ENCODE measurements at places on chromosomes 4 and X.

GRCh38 chrX:120236687-120237479 is 13.7 kb upstream of the ZBTB33 start:
- DNase-seq = no peak

DNA sequence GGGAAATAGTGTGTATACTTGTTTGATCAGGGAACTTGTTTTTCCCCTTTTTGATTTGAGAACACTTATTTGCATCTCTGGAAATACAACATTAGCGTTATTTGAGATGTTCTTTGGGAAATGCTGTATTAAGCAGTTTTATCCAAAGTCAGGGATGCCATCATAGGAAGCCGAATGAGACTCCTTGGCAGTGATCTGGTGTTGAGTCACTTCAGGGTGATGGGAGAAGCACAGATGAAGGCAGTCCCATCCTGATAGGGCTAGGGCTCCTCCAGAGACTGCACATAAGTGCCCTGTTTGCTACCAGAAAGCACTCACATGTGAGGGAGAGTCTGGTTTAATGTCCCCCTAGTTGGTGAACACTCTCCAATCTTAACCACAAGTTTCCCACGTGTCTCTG is 62.3 kb downstream of the IL1RAPL1 start:
- no peak for DNase-seq

GRCh38 chr4:54992266-54992665 is 133.1 kb downstream of the KDR start:
- no peak for DNase-seq

GRCh38 chrX:120419463-120419862 is 49.6 kb downstream of the LAMP2 start:
- no peak for DNase-seq

- DNase-seq = no peak
These were observed 53.8 kb upstream of the HGFAC start for GRCh38 chr4:3387943-3388361.

GRCh38 chrX:46978341-46979291 is 66.4 kb downstream of the JADE3 start:
- DNase-seq = peak; percentile 43

DNA sequence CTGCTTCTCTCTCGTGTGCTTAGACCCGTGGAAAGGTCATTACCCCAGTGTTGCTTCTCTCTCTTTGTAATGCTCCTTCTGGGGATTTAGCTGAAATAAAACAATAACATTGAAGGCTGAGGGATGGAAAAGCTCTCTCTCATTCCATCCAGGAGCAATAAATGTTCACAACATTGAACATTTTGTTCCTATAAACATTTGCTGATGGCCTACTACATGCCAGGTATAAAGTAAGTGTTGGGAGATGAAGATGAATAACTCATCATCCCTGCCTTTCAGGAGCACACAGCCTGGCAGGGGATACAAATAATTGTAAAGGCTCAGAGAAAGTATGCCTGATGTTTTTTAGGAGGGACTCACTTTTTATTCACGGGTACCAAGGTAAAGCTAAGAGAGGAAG is 158.1 kb downstream of the KDR start:
- no peak for DNase-seq

DNA sequence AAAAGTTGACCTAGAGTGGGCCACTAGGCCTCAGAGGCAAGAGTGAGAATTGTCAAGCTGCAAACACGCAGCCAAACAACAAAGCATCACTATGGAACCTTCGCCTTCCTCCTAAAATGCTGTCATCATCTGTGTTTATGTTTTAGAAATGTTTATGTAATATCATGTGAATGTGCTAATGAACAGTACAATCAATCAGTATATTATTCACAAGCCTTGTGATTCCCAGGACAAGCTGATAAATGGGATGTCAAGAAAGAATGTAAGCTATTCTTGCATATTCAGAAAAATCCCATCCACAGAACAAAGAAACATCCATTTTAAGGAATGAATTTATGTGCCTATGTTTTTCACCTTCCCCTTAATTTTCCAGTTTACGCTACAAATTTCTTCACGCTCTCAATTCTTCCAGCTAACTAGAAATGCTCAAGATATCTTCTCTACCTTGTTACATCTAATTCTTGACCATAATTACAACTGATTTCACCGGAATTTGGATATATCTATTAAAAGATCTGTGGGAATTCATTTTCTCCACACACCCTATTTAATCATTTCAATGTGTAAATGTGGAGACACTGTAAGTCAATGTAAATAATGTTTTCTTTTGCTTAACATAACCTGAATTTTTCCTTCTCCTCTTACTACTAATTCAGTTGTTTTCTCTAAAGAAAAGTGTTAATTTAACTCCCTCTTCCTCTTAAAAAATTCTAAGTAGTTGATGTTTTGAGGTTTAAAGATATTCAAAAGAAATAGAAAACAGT is 65.5 kb downstream of the LEF1 start:
- no peak for DNase-seq

DNA sequence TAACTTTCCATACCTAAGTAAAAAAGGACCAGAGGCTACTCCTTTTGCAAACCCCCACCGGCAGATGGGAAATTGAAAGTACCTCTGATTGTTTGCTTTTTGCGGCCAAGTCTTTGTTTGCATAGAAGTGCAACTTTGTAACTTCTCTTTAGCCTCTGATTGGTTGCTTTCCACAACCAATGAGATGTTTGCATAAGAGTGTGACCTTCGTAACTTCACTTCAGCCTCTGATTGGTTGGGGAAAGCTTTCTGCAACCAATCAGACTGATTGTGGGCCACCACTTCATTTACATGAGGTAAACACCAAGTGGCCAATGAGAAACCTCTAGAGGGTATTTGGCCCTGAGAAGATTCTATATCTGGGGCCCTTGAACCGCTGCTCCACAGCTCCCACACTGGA is 48.8 kb upstream of the PGRMC1 start:
- no peak for DNase-seq

- DNase-seq = no peak
These were observed 254.6 kb downstream of the CHIC1 start for GRCh38 chrX:73817393-73818199.

- no peak for DNase-seq
These were observed 56.3 kb upstream of the STOX2 start for GRCh38 chr4:183848805-183849204.

GRCh38 chr4:163535657-163536056 is 41.2 kb downstream of the TMA16 start:
- no peak for DNase-seq
